ENCODE measurements at places on chromosomes 5 and 9.

DNA sequence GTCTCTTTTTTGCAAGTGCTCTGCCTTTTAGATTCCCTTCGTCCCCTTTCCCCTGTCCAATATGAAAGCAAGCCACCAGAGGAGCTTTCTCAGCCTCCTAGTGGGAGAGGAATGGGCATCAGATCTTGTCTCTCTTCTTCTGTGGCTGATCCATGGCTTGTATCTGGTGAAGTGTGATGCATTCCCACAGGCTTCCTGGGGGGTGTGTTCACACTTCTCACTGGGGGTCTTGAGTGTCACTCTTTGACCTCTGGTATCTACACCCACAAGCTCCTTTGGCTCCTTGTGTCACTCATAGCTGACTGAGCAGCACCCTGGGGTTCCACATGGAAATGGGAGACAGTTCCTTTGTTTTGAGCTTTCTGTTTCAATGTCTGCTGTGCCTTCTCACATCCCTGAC is 411.5 kb downstream of the GADD45G start:
- no peak for DNase-seq

- no peak for DNase-seq
Measured at GRCh38 chr5:38330207-38330606, 71.8 kb downstream of the EGFLAM start.

- no peak for DNase-seq
Measured at GRCh38 chr9:137296670-137297664, 5.1 kb downstream of the NRARP start.

- no peak for DNase-seq
Measured at GRCh38 chr5:81164476-81164875, 68.6 kb upstream of the CKMT2 start.

GRCh38 chr5:96014395-96014794 is 52.7 kb upstream of the ELL2 start:
- no peak for DNase-seq

DNA sequence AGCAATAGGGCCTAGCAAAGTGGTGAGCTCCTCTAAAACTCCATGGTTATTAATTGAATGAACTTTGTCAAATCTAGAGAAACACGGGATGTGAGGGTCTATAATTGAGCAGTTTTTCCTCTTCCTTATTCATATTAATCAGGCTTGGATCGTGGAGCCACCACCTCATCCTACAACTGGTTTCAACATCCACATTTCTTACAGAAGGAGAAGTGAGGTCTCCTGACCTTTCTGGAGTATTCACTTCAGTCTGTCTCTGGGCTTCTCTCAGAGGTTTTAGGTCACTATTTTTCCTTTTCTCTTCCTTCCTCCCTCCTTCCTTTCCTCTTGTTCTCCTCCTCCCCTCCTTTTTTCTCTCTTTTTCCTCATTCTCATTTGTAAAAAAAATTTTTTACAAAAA is 177.3 kb upstream of the ACTBL2 start:
- DNase-seq: no peak

DNA sequence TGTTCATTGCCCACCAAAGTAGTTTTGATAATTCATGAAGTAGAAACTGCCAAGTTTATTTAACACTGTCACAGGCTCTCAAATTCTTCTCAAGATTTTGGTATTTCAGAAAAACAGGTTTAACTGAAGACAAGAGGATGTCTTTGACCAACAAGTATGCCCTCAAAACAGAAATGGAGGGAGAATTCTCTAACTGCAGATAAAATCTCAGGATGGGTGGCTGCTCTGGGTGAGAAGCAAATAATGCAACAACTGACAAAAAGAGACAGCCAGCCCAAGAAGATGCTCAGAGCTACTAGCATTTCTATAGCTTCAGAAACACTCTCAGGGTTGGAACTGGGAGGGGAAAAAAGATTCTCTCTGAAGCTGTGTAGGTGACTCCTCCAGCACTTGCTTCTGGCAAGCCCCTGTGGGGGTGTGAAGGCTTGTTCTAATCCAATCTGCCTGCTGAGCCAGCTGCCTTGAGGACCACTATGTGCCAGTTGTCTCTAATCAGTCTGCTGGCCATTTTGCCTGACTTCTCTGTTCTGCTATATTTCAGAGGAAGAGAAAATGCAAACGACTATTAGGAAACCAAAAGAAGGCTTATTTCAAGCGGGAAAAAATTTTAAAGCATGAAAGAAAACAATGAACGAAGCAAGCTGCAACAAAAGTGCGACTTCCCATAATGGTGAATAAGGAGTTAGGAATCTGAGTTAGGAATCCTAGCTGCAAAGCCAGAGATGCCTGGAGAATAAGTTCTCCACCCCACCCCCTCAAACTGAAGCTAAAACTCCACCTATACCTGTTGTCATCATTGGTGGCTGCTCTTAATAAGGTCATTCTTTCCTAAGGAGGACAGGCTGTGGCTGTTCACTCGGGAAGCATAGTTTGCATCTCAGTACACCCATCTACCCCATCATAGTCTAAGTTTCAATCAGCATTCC is 147.5 kb downstream of the GNAQ start:
- DNase-seq: no peak

DNA sequence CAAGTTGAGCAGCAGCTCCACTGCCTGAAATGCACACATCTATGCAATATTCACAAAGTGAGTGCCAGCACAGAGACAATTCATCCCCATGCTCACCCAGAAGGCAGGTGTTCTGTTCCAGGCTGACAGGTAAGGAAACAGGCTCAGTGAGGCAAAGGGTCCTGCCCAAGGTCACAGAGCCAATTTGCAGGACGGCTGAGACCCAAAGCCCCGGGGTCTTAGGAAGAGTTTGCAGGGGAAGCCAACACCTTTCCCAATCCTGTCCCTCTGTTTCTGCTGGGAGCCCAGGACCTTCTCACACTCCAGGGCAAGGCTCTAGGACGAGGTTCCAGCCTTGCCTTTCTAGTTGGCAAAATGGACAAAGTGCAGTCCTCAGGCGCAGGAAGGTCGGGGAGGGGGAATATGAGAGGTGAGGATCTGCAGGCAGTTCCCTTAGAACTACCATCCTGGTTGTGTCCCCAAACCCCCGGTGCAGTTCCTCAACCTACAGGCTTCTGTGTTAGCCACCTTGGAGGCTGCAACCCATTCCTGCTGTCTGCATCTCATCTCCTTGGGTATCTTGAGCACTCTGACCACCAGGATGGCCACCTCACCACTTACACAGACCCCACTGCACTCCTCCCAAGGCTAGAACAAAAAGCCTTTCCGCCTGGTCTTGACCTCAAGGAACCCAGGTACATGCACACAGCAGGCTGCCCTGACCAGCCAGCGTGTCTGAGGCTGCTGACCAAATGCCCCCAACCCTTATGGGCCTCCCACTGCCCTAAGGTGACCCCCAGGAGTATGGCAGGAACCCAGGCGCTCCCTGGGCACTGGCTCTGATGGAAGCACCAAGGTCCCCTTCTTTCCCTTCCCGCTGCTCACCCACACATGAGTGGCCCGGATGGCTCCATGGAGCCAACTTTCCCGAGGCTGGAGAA is 1.9 kb upstream of the BRD3 start:
- no peak for DNase-seq

GRCh38 chr9:111979561-111979960 is 82.9 kb downstream of the UGCG start:
- DNase-seq: no peak

DNA sequence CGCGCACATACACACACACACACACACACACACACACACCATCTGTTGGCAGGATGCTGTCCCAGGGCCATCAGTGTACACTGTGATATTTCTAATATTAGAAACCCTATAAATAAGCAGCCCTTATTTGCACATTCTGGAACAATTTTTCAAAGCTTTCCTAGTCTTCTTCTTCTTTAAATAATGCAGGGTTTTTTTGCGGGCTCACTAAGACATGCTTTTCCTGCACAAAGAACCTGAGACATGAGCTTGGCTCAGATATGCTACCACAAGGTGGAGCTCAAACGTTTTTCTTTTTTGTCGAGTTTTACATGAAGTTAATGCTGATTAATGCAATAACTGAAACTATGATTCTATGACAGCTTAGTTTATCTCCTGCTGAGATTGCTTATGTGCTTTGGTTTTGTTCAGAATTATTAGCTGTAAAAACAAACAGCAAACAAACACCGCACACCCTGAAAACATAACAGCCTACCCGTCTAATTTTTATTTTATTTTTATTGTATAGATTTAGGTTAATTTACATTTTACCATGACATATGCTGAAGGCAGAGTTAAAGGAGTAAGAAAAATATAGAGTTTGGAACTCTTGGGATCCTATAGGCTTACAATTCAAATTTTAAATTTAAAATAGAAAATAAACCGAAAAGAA is 95.8 kb downstream of the ALDH1A1 start:
- no peak for DNase-seq

DNA sequence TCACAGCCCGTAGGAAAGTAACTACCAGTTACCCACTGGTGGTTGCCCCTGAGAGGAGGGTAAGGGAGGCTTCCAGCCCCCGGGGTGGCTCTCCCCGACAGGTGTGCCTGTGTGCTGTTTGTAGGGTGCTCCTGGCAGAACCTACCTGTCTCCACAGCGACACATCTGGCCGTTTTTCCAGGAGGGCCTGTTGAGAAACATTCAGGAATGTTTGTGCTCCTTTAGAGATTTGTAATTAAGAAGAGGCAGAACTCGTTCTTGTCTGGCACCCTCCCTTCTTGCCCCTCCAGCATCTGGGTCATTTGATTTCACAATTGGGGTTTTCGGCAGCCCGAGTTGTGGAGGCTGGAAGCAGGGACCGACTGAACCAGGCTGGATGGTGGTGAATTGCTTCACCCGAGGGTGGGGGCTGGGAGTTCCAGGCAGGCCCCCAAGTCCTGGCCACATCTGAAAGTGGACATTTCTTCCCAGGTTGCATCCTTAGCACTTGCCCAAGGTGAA is 74.2 kb downstream of the WWC1 start:
- no peak for DNase-seq

DNA sequence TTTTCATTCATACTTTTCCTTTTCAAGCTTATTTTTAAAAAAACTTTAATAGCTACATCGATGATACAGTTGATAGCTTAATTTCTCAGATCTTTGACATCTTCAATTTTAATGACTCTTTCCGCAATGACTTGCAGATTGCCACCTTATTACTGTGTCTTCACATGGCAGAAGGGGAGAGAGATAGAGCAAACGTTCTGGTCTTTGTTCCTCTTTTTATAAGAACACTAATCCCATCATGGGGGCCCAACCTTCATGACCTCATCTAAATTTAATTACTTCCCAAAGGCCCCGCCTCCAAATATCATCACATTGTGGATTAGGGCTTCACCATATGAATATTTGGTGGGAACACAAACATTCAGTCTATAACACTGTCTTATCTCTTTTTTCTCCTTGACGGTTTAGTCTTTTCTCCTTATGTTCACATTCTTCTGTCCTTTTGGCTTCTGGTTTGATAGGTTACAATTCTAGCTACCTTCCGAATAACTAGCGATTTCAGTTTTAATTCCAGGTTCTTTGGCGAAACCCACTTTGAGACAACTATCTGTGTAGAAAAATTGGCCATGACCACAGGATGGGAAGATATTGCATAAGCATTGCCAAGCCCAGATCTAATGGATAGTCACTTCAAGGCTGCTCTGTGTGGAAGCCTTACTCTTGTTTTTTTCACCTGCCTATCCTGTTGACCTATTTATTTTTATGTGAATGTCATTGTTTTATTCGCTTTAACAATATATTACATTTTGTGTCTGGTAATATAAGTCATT is 5.0 kb downstream of the ZNF189 start:
- DNase-seq: no peak

GRCh38 chr9:71279151-71279739 is 157.8 kb upstream of the TRPM3 start:
- DNase-seq: no peak

GRCh38 chr5:95644351-95645042 is 2.1 kb upstream of the RFESD start:
- DNase-seq: no peak

- no peak for DNase-seq
Measured at GRCh38 chr9:136858844-136859757, 7.0 kb downstream of the MAMDC4 start.

- no peak for DNase-seq
Measured at GRCh38 chr5:16913187-16914107, 22.6 kb downstream of the MYO10 start.
